Stimulated activated CD8-positive, alpha-beta memory T cell treated with anti-CD3 and anti-CD28 coated beads, Interleukin-7, amount 100 ng/mL, for 1 hour (primary cell): ENCODE measurements at places on chromosomes 3 and 15.

- DNase-seq, result no peak
Observed at GRCh38 chr3:62479326-62479725, 106.0 kb upstream of the FEZF2 start.

DNA sequence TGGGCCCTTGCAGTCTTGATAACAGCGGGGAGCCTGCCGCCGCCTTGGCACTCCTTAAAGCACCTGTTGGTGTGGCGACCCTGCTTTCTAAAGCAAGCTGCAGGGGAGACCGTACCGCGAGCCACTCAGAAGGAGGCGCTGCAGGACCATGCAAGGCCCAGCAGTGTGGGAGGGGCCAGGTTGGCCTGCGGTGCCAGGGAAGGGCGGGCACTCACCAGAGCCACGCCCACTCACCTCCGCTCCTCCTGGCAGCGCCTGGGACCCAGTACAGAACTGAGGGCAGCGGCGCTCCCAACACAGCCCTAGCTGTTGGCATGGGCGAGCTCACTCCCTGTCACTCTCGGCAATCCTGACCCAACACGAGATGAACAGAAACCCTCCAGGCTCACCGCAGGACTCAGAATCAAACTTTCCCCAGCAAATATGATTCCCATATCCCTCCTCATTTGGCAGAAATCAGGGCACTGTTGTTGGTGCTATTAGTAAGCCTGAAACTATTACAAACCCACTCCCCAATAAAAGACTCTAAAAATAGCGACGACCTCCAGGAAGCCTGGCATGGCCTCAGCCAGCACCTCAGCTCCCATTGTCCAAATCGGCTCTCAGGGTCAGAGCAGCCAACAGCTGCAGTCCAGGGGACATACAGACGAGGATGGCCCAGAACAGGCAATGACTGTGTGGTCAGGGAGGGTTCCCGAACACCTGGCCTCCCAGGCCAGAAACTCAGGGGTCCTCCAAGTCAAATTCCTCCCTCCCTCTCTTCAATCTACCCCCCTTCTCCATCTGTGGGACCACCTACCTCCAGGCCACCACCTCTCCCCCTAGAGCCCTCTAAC, 77.2 kb downstream of the TBC1D2B start:
- peak; percentile 53 for DNase-seq

DNA sequence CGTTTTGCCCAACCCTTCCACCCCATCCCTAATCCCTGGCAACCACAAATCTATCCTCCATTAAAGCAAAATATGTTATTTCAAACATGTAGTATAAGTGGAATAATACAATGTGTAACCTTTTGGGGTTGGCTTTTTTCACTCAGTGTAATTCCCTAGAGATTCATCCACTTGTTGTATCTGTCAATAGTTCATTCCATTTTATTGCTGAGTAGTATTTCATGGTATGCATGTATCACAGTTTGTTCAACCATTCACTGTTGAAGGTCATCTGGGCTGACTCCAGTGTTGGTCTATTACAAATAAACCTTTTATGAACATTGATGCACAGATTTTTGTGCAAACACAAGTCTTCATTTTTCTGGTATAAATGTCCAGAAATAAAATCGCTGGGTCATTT, 38.8 kb downstream of the BSN start:
- DNase-seq, result no peak

DNA sequence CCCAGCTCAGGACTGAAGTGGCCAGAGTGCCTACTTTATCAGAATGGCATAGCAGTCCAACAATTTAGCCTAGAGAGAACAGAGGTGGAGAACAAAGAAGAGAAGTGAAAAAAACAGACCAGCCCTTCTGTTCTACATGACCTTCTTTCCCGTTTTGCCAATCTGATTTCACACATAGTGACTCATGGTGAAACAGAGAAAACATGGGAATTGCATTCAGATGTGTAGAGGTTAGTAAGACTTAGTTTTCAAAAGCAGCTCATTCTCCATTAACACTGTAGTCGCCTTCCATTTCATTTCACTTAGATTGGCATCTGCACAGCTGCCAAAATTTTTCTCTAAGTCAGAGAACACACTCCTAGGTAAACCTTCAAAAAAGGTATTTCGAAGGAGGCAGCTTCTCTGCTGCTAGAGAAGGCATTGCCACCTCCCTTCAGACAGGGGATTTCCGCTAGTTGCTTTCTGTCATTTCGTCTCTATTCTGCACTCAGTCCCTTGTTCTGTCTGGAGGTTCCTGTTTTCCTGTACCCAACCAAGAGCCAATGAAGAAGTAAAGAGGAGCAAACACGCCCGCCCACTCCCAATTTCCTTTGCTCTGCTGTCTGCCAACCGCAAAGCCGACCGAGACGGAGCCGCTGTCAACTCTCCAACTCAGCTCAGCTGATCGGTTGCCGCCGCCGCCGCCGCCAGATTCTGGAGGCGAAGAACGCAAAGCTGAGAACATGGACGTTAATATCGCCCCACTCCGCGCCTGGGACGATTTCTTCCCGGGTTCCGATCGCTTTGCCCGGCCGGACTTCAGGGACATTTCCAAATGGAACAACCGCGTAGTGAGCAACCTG, at the start of gene ARL6IP5:
ARL6IP5 (plus strand) TSS at position 612 of the 842 bp plus-strand sequence; CDS start at position 723, 111 bp downstream.
- DNase-seq, result peak; percentile 75

- DNase-seq, result no peak
Observed at GRCh38 chr3:99878005-99878404, 60.3 kb downstream of the CMSS1 start.
